ENCODE measurements at places on chromosomes 11 and 22. TPM values are rescaled to one million over a fixed set of nuclear protein-coding genes. Genes with fewer than 3 reads are reported as not detected.
A peak's percentile ranks its signal among the peaks of the same experiment; 100 is the strongest.

- H3K4me3 ChIP-seq, result no peak overlapping the region
- no peak overlapping the region for H3K27ac ChIP-seq
- no peaks in the 10 kb centered on the region for H3K36me3 ChIP-seq
- H3K4me1 ChIP-seq, result no peaks in the 10 kb centered on the region
- no peaks in the 10 kb centered on the region for H3K27me3 ChIP-seq
- no peak for DNase-seq
Observed at GRCh38 chr11:123145661-123146060, 49.4 kb downstream of the CLMP start.

The MUC6 gene
- not detected for total RNA-seq

The HINFP gene
- 26.5 TPM for total RNA-seq

GRCh38 chr11:9852465-9852864, 188.6 kb downstream of the SWAP70 start:
- H3K27ac ChIP-seq, result no peak overlapping the region
- H3K27me3 ChIP-seq, result no peaks in the 10 kb centered on the region
- H3K4me3 ChIP-seq, result no peak overlapping the region
- no peaks in the 10 kb centered on the region for H3K4me1 ChIP-seq

- H3K4me3 ChIP-seq, result no peak overlapping the region
- H3K36me3 ChIP-seq, result peaks cover 15% of the 10 kb centered on the region
- H3K27ac ChIP-seq, result no peak overlapping the region
- DNase-seq, result no peak
- H3K4me1 ChIP-seq, result peaks cover 19% of the 10 kb centered on the region
Observed at GRCh38 chr22:20779818-20780158, 5.9 kb downstream of the SERPIND1 start.

DNA sequence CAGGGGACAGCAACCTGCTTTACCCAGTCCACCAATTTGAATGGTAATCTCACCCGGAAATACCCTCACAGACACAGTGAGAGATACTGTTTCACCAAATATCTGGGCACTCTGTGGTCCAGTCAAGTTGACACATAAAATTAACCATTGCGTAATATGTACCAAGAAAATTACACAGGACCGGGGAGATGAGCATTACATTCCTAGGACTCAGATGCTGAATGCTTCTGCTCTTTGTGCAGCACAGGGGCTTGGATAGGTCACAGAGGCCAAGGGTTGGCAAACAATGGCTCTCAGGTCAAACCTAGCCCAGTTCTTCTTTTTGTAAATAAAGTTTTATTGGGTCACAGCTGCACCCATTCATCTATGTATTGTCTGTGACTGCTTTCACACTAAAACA, 557.2 kb downstream of the MN1 start:
- no peak for DNase-seq
- H3K4me3 ChIP-seq, result no peak overlapping the region
- no peaks in the 10 kb centered on the region for H3K36me3 ChIP-seq
- H3K27me3 ChIP-seq, result peaks cover 5% of the 10 kb centered on the region
- no peak overlapping the region for H3K27ac ChIP-seq
- H3K4me1 ChIP-seq, result peaks cover 14% of the 10 kb centered on the region

The OR51D1 gene
- total RNA-seq, result not detected

GRCh38 chr22:17590586-17590985, 27.3 kb downstream of the SLC25A18 start:
- H3K36me3 ChIP-seq, result peaks cover 24% of the 10 kb centered on the region
- no peak for DNase-seq
- no peak overlapping the region for H3K4me3 ChIP-seq
- no peaks in the 10 kb centered on the region for H3K27me3 ChIP-seq
- peak overlapping the region; percentile 20 for H3K27ac ChIP-seq
- no peaks in the 10 kb centered on the region for H3K4me1 ChIP-seq

Measured in activated CD8-positive, alpha-beta T cell treated with anti-CD3 and anti-CD28 coated beads for 36 hours (primary cell).